ENCODE measurements at places on chromosomes 11 and 22.
A peak's percentile ranks its signal among the peaks of the same experiment; 100 is the strongest.

GRCh38 chr11:1927026-1927847, 7.7 kb downstream of the TNNT3 start:
- no peak for DNase-seq

DNA sequence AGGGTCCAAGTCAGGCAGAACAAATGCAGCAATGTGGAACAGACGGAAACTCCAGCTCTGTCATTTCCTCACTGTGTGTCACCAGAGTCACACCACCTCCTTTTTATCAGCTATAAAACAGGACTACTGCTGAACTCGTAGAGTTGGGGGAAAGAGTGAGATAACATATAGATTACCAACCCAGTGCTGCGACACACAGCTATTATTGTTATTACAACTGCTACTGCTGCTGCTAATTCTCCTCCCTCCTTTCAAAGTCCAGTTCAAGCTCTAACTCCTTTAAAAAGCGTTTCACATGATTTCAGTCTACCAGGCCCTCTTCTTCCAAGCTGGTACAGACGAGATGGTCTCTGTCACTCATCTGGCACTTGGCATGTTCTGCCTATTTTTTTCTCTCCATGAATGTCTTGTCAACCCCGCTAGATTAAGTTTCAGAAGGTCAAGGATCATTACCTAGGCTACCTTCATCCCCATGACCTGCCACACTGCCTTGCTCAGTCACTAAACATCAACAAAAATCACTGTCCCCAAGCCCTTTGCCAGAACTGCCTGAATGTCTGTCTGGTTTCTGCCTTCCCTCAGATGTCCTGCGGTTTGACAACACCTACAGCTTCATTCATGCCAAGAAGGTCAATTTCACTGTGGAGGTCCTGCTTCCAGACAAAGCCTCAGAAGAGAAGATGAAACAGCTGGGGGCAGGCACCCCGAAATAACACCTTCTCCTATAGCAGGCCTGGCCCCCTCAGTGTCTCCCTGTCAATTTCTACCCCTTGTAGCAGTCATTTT, 3.7 kb upstream of the MTFP1 start:
- DNase-seq, result no peak

GRCh38 chr22:38881464-38881871, 9.5 kb upstream of the CBX6 start:
- no peak for DNase-seq

GRCh38 chr11:111155021-111155420, 90.5 kb upstream of the POU2AF2 start:
- DNase-seq, result no peak

DNA sequence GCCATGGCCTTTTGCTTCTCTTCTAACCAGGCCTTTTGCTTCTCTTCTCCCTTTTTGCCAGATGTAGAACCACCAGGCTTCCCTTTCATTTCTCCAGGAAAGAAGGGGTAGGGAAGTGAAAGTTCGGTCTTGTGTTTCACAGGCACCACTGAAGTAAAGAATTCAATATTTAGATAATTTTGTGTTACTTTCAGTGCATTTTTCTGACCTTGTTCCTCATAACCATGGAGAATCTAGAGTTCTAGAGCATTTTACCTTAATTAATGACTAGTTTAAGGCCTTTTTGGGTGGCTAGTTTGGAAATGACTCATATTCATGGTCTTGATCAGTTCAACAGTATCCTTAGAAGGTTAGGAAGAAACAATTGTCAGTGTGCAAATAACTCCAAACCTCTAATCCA, 22.7 kb downstream of the GRAMD1B start:
- DNase-seq, result no peak

GRCh38 chr11:43879789-43880639, 617 bp upstream of the ALKBH3 start:
- no peak for DNase-seq

- DNase-seq, result no peak
Observed at GRCh38 chr22:40055143-40055883, 60.6 kb downstream of the FAM83F start.

DNA sequence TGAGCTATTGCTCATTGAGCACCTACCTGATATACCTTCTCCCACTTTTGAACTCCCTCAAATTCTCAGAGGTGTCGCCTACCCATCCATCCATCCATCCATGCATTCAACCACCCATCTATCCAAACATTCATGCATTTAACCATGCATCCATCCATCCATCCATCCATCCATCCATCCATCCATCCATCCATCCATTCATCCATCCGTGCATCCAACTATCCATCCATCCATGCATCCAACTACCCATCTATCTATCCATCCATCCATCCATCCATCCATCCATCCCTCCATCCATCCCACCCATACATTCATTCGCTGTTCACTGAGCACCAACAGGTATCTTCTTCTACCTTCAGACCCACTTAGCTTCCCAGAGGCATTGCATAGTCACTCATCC, 342.8 kb downstream of the CTTN start:
- no peak for DNase-seq

GRCh38 chr11:26573896-26574295, 1.8 kb upstream of the MUC15 start:
- peak; percentile 90 for DNase-seq
